ENCODE measurements at places on chromosomes 12 and 14.

GRCh38 chr12:112852810-112853209 is 54.0 kb upstream of the OAS1 start:
- DNase-seq: no peak

DNA sequence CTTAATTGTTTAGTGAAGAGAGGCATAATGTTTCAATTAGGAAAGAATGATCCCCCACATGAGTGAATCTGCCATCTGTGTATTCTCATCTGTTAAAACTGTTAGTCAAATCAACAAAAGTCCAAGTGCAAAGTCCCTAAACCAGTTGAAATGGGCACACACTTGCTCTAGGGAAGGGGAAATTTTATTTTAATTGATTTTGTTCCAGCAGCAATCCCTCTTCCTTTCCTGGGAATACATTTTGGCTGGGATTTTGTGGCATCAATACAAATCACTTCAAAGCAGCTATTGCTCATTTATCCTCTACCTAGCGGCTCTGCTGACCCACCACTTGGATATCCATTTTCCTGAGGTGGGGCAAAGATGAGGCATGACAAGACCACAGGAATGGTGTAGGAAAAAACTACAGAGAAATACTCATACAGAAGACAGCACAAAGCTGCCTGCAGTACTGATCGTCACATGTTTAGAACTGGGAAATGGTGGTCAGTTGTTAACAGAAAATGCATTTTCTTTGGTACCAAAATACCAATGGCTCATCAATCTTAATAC is 9.8 kb upstream of the SSTR1 start:
- DNase-seq: no peak

DNA sequence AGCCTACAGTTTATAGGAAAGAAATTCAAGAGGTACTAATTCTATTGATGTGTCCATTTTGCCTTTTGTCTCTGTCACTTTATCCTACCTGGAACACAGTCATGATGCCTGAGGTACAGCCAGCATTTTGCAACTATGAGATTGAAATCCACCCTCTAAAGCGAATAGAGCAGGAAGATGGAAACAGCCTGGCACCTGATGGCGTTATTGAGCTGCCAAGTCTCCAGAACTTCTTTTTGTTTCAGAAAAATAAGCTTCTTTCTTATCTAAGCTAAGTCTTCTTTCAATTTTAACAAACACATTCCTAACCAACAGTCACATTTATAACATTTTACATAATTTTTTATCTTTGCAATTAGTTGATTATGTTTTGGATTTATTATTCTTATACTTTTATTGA is 182.1 kb downstream of the PAWR start:
- no peak for DNase-seq

GRCh38 chr14:56241461-56241860 is 123.2 kb downstream of the PELI2 start:
- no peak for DNase-seq

- DNase-seq: no peak
Observed at GRCh38 chr12:74535536-74535935, 2.1 kb upstream of the ATXN7L3B start.

DNA sequence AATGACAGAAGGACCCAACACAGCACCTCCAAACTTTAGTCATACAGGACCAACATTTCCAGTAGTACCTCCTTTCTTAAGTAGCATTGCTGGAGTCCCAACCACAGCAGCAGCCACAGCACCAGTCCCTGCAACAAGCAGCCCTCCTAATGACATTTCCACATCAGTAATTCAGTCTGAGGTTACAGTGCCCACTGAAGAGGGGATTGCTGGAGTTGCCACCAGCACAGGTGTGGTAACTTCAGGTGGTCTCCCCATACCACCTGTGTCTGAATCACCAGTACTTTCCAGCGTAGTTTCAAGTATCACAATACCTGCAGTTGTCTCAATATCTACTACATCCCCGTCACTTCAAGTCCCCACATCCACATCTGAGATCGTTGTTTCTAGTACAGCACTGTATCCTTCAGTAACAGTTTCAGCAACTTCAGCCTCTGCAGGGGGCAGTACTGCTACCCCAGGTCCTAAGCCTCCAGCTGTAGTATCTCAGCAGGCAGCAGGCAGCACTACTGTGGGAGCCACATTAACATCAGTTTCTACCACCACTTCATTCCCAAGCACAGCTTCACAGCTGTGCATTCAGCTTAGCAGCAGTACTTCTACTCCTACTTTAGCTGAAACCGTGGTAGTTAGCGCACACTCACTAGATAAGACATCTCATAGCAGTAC is 64.6 kb downstream of the RAD52 start:
- no peak for DNase-seq

DNA sequence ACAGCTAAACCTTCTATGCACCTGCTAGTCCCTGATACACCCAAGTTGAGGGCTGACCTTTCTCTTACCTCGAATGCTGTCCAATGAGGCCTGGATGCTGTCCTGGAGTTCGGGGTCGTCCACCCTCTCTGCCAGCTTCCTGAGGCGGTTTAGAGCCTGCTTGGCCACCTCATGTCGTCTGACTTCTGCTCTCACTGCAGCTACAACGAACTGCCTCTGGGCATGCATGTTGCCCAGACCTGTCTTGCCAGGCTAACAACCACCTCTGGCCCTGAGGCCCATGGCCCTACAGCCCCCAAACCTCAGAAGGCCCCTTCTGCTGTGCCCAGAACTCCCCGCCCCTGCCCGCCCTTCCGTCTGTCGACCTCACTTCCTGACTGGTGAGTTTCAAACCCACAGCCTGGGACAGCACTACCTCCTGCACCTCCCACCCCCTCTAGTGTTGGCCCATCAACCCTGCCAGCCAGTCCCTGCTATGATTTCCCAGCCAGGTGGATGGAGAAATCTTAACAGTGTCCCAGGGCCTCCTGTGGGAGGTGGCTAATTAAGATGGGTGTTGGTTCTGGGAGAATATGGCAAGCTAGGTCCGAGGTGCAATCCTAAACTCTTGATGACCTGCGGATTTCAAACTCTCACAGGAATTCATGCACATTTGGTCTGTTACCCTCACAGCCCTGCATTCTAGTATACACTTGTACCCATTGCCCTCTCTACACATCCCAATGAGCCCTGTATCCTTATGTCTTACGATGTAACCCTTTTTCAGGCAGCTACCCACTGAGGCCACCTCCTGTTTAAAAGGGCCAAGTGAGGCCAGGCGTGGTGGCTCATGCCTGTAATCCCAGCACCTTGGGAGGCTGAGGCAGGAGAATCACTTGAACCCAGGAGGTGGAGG is 2.7 kb upstream of the TSPAN31 start:
- DNase-seq: peak; percentile 86

DNA sequence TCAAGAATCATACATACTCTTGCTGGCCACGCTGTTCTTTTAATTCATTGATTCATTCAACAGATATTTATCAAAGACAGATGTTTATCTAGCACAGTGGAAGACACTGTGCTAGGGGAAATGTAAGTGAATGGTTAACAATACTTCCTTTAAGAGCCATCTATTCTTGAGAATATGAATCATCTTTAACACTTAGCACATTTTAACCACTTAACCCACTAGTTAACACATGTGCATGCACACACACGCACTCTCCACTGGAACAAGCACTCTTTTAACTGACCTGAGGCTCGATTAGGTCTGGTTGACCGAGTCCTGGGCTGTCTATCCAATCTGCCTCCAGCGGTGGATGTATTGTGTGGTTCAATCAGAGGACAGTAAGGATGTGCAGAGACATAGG is 34.6 kb downstream of the LMNTD1 start:
- no peak for DNase-seq

DNA sequence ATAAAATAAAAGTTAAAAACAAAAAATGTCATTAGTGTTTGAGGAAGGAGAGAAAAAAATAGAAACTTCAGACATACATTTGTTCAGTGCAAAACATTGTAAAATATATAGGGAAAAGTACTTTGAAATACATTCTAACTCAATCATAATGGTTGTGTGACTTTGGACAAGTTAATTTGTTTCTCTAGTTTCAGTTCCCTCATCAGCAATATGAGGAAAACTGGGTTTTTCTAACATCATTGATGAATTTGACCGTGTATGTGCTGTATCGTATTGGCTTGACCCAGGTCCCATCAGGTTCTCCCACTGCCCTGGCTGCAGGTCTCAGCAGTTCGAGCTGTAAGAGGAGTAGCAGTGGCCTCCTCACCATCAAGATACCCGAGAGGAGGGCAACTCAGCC is 173.9 kb upstream of the ATF7IP start:
- DNase-seq: no peak

All from CD4-positive, alpha-beta T cell treated with Interleukin-17A for 4 hours (primary cell).